D341Med (cell line): ENCODE measurements at places on chromosomes 3 and 15.

DNA sequence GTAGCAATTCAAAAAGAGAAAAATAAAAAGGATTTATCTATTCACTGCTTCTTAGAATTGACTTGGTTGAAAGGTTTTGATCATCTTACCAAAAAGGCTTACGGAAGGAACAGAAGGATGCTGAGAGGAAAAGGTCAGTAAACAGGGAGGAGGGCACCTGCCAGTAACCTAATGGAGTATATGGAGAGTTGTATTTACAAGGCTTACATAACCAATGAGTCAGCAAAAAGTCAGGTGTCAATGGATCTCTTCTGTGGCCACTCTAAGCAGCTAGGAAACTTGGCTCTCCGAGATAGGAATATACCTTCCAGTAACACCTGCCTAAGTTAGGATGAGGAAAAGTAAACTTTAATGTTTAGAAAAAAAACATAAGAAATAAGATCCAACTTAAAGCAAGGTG lies 80.5 kb upstream of the PLXND1 start:
- DNase-seq: no peak

- no peak for DNase-seq
Measured at GRCh38 chr3:149336925-149337324, 3.5 kb upstream of the TM4SF18 start.

- no peak for DNase-seq
Measured at GRCh38 chr15:58288592-58288991, 143.2 kb upstream of the LIPC start.

GRCh38 chr3:43894176-43895049 lies 203.7 kb downstream of the ABHD5 start:
- peak; percentile 36 for DNase-seq

DNA sequence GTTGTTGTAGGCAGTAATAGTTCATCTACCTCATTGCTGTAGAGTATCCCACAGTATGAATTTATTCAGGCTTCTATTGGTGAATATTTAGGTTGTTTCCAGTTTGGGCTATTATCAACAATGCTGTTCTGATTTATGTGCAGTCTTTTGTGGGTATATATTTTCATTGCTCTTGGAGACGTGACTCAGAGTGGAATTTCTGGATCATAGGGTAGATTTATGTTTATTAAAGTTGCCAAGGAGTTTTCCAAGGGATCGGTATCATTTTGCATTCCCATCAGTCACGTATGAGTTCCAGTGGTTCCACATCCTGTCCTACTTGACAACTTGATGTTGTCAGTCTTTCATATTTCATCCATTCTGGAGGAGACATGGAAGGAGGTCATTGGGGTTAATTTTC lies 8.4 kb upstream of the HRH1 start:
- DNase-seq: no peak

DNA sequence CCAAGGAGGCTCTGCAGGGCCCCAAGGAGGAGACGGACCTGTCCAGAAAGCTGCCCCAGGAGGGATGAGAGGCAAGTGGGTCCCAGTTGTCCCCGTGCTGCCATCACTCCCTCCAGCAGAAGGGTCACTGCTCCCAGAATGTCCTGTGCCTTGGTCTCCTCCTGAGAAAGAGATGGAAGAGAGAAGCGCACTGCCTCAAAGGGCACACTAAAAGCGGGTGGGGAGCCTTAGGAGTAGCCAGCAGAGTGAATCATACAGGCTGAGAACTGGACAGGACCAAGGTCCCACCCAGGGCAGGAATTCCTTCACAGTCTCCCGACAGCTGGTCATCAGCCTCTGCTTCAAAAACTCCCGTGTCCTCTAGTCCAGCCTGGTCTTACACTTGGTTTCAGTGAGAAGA lies 4.6 kb downstream of the THPO start:
- DNase-seq: no peak

DNA sequence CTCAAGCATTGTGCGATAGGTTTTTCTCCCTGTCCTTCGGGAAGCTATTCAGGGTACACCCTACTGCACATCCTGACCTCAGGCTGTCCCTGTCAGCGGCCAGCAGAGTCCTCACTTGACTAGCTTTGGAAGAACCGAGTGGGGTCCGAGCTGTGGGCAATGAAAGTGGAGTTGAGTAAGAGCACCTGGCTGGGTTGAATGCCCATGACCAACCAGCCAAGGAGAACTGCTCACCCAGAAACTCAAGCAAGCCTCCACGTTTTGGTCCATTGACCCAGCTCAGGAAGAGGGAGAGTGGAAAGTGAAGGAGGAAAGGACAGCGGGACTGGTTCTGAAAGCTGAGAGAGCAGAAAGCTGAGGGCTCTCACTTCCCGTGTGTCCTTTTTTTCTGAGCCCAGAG lies 36.0 kb upstream of the HDGFL3 start:
- DNase-seq: no peak

DNA sequence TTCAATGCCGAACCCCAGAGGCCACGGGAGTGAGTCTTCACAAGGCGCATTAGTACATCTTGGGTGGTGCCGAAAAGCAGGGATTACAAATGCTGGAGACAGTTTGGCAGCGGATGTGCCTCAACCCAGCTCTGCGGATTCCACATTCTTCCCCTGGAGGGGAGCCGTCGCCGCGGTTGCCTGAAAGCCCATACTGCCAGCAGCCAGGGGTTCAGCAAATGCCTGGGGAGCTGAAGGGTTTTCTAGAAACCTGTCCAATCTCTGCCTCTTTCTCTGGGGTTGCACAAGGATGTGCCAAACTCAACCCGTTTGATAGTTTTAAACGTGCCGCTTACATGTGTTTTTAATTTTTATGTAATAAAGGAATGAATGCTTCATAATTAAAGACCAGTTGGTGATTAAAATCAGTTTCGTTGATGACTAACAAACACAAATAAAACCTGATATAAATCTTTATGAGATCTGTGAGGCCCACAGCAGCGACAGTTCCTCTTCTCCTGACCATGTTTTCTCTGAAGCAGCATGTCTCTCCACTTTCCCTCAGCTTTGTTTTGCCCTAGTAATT lies 74.6 kb upstream of the LEKR1 start:
- no peak for DNase-seq

DNA sequence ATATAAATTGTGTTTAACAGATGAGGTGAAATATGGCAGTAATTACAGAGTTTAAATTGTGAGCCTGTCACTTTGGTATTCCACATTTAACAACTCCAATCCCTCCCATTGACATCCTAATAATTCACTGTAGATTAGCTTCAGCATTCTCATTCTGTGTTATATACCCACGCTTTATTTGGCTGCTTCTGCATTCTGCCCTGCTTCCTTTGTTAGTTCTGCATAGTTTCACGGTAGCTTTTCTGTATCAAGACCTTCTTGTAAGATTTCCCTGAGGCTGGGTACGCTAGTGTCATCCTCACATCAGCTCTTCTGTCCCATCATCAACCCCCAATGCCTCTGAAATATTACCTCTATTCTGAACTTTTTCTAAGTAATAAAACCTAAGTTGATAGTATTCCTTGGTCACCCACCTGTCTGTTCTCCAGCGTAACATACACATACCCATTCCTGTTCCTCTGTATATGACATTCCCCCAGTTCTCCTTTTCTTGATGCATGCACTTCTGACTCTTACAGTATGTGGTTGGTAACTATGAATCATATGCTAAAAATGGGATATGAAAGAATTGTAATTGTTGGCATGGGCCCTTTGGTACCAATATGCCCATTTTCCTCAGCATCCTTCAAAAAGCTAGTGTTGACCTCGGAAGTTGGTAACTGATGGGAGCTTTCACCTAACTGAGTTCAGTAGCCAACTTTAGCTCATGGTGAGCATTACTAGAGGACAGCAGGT lies 171.2 kb downstream of the KLHL25 start:
- DNase-seq: no peak

DNA sequence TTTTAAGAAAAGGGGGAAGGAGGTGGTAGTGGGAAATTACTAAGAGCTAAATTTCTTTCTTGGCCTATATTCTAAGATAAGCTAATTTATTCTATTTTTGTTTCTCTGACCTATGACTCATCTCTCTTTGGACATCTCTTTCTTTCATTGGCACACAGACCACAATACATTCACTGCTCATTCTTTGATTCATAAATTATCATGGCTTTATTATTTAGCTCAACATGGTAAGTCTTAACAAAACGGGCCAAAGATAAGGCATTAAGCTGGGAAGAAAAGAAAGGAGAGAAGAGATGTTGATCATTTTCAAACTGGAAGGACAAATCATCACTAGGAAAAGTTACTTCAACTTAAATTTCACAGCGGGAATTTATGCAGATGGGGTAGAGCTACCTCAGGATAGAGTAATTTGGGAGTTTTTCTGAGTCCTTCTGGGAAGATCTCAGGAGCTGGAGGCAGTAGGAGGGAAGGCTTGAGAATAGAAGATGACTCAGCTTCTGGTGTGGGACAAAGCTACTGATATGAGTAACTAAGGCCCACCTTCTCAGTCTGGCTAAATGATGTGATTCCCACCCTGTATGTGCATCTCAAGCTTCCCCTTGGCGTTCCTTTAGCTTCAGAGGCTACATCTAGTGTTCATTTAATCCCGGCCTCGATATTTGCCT lies 7.5 kb upstream of the ALCAM start:
- no peak for DNase-seq

DNA sequence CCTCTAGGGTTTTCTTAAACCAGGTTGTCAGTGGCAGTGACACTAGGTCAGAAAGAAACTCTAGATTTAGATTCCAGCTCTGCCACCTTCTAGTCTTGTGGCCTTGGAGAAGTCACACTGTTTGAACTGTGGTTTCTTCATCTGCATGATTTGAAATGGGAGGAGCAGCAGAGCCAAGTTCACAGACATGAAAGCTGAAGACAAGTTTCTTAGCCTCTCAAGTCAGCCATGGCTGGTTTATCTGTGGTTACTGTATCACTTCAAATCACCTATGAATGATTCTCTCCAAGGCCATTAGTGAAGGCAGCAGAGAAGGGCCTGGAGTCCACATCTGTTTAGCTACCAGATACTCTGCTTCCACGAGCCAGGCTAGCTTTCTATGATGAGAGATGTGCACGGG lies 15.6 kb downstream of the CLEC3B start:
- no peak for DNase-seq

- no peak for DNase-seq
Measured at GRCh38 chr15:56894601-56895000, 23.8 kb upstream of the TCF12 start.

- DNase-seq: no peak
Measured at GRCh38 chr15:100525436-100525835, 3.3 kb downstream of the CERS3 start.

GRCh38 chr15:28118531-28118930 lies 19.4 kb upstream of the OCA2 start:
- no peak for DNase-seq

GRCh38 chr15:82986442-82986780 lies 401 bp downstream of the RAMAC start:
- no peak for DNase-seq

DNA sequence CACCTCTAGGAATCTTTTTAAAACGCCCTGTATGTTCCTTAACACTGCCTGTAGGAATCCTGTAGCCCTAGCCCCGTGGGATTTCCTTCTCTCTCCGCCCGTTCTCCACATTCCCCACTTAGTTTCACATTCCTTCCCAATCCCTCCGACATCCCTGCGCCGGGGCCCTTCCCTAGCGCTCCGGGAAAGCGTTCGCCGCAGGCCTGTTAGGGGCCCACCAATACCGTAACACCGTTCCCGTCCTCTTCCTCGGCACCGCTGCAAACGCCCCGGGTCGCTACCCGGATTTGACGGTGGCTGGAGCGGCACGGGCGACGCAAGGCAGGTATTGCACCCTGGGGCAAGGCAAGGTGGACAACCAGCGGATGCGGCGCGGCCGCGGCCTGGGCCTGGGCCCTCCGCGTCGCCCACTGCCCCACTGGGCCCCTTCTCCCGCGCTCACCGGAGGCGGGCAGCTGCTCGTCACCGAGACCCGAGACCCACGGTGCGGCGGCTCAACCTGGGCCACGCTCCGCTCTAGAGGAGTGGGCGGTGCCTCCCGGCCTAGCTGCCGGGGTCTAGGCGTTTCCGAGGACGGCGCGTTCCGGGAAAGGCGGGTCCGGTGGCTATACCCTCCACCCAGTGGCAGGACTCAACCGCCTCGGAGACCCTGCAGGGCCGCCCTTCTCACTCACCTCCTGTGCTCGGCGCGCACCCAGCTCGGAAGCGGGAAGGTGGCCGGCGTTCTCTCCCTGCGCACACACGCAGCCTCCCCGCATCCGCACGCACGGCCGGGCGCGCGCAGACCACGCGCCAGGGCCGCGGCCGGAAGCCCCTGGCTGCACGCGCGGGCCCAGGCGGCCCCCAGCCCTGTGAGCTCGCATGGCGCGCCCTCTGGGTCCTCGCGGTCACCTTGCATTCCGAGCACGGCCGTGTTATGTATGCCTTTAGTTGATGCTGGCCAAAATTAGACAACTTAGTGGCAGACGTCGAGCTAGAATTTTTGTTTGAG lies at the start of gene B3GALNT1:
Gene B3GALNT1, minus strand, starts transcription at position 789 of the 991 bp plus-strand sequence. CDS start 18,595 bp downstream, outside the sequence.
- no peak for DNase-seq
